ENCODE measurements at places on chromosomes 1 and 21.

DNA sequence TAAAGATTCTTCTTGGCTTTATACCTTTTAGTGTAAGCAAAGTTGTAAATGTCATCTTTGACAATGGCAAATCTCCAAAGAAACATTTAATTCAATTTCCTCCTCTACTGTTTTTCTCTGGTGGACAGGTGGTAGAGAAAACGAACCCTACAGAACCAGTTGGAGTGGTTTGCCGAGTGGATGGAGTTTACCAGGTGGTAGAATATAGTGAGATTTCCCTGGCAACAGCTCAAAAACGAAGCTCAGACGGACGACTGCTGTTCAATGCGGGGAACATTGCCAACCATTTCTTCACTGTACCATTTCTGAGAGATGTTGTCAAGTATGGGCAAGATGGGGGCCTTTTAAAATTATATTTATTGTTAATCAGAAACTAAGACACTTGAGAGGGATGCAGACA lies 25.8 kb downstream of the UAP1 start:
- no peak for DNase-seq

DNA sequence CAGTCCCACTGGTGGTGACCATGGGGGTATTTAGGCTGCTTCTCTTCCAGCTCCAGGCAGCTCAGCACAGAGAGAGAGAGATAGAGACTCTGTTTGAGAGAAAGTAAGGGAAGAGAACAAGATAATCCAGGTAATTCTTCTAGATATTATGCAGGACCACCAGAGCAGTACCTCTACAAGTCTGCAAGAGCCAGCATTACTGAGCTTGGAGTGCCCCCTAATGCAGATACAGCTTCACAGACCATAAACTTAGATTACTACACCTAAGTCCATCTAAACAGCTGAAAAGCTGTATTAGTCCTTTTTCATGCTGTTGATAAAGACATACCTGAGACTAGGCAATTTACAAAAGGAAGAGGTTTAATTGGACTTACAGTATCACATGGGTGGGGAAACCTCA lies 570.3 kb downstream of the LRRIQ3 start:
- DNase-seq, result no peak

- no peak for DNase-seq
Observed at GRCh38 chr1:198423673-198424072, 116.8 kb downstream of the ATP6V1G3 start.

DNA sequence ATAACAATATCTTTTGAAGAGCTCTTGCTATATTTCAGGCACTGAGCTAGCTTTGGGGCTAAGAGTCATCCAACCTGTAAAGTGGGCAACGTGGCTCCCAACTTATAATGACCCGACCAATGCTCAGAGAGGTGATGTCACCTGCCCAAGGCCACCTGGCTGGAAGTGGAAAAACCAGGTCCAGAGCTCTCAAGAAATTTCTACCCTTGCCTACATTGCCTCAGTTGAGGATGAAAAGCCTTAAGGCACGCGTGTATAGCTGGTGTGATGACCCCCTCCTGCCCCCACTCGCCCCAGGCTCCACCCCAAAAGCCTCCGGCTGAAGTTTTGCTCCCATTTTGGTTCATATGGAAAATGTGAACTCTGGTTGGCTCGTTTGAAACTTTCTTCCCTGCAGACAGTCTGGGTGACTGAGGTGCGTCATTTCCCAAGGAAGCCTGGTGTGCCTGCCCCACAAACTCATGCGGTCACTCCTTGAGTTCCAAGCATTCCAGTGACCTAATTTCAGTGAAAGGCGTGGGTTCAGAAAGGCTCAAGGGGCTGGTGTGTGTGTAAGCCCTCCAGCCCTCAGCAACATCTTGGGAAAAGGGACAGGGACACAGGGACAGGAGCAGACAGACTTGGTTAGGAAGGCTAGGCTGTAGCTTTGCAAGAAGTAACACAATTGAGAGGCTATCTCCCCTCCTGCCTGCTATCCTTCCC lies 20.5 kb downstream of the HTR1D start:
- DNase-seq, result no peak

DNA sequence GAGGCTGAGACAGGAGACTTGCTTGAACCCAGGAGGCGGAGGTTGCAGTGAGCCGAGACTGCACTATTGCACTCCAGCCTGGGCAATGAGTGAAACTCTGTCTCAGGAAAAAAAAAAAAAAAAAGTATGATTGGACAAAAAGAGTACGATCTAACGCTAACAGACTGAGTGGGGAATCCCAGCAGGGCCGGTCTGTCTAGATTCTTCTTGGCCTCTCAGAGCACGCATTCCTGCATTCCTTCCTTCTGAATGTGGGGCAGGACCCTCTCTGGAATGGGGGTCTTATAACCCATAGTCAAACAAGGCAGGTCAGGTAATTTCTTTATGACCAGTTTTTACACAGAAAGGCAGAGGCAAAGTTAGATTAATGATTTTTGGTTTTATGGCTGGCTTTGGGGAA lies 92.0 kb upstream of the PPM1J start:
- DNase-seq, result no peak

GRCh38 chr21:40080385-40080784 lies 213.1 kb downstream of the PCP4 start:
- DNase-seq, result no peak

- no peak for DNase-seq
Observed at GRCh38 chr1:15961492-15961891, 14.4 kb downstream of the ZBTB17 start.

DNA sequence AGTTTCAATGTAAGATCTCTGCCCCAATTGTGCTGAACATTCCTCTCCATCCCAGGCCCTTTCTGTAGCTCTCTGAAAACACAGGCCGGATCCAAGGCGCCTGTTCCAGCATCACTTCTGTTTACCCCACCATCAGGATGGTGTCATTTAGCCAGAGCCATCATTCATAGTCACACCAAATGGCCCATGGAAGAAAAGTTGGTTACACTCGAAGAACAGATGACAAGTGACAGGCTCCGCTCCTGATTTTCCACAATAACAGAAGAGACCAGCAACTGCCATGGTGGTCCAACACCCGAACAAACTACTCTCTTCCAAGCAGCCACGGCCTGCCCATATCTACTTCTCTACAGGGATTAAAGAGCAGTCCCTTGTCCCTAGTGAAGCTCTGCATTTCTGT lies 59.9 kb upstream of the PROX1 start:
- no peak for DNase-seq

- no peak for DNase-seq
Observed at GRCh38 chr1:167832693-167833092, 81.2 kb downstream of the ADCY10 start.

DNA sequence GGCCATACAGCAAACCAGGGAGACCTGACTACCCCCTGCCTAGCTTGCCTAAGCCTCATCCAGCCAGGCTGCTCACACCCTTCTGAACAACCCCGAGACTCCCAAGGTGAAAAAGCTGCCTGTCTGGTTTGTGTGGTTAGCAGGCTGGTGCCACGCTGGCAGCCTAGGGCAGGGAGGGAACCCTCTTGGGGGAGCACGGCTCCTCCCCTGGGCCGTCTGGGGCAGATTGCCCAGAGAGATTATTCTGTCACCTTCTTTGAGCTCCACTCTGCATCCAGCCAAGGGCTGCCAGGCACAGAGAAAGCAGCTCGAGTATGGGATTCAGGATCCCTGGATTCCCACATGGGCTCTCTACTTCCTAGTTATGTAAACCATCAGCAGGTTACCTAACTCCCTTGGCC lies 27.5 kb upstream of the TCEA3 start:
- DNase-seq, result no peak

- DNase-seq, result no peak
Observed at GRCh38 chr1:169098380-169098779, 8.1 kb upstream of the ATP1B1 start.

- no peak for DNase-seq
Observed at GRCh38 chr1:116107371-116107770, 3.8 kb upstream of the MAB21L3 start.

DNA sequence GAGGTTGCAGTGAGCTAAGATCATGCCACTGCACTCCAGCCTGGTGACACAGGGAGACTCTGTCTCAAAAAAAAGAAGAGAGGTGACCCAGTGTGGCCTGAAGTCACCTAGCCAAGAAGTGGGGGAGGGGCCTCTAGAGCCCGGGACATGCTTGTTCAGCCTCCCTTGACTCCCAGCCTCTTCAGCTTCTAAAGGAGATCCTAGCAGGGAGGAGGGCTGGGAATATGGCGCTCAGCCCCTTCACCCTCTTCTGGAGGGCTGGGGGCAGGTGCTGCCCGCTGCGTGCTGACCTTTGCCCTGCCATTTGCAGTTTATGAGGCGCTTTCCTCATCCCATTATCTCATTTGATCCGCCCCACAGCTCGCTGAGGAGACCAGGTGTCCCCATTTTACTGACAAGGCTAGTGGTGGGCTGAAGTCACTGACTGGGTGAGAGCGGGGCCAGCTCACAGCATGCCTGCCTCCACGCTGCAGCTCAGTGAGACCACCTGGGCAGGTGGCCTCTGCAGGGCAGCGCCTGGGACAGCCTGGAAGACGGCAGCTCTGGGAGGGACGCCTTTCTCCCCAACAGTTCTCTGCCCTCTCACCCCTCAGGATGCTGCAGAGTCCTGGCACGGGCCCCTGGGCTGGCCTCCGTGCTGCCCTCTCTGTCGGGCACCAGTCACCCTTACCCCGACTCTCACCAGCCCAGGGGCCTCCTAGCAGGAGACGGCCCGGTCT lies 7.5 kb downstream of the ELF3 start:
- no peak for DNase-seq

DNA sequence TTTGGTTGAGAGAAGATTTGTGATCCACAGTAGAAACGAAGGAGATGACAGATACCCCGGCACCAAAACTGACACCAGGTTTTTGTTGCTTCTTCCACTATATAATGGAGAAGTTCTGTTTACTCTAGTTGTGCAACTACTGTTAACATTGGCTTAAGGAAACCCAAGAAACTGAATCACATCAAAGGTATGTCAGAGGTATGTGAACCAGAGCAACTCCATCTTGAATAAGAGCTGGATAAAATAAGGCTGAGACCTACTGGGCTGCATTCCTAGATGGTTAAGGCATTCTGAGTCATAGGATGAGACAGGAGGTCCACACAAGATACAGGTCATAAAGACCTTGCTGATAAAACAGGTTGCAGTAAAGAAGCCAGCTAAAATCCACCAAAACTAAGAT lies 173.7 kb upstream of the CAMK1G start:
- DNase-seq, result no peak

DNA sequence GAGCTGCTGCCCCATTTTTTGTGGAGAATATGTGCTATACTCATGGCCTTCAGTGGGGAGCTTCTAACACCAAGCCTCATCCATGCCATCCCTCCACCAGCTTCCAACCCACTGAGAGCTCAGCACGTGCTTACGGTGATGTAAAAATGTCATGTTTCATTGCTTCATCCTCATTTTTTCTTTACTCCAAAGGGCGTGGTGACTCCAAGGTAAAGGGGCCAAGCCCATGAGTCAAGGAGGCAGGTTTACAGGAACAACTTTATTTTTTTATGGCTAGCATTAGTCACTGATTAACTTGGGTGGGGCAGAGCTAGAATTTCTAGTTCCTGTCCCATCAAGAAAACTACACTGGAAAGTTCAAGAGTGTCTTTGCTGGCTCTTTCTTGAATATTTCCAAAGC lies at the start of gene C1orf226:
C1orf226 (plus strand) TSS at position 346 of the 400 bp plus-strand sequence. CDS start 174 bp downstream, outside the sequence.
- DNase-seq, result no peak

- no peak for DNase-seq
Observed at GRCh38 chr1:181508486-181509165, 25.3 kb downstream of the CACNA1E start.

DNA sequence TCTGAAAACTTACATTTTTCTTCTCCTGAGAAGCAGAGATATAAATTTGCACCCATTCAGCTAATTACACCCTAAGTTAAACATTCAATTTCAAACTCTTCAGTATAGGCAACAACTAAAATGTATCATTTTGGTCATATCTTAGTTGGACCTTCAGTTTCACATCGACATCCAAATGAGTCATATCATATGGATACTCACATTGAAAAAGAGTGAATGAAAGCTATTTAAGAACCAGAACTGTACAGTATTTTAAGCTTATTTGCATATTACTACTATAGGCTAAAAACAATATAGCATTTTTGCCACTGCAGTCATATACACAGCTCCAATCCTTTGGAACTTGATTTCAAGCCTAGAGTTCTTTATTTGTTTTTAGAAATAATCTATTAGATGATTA lies 33.6 kb downstream of the USP25 start:
- DNase-seq, result no peak

DNA sequence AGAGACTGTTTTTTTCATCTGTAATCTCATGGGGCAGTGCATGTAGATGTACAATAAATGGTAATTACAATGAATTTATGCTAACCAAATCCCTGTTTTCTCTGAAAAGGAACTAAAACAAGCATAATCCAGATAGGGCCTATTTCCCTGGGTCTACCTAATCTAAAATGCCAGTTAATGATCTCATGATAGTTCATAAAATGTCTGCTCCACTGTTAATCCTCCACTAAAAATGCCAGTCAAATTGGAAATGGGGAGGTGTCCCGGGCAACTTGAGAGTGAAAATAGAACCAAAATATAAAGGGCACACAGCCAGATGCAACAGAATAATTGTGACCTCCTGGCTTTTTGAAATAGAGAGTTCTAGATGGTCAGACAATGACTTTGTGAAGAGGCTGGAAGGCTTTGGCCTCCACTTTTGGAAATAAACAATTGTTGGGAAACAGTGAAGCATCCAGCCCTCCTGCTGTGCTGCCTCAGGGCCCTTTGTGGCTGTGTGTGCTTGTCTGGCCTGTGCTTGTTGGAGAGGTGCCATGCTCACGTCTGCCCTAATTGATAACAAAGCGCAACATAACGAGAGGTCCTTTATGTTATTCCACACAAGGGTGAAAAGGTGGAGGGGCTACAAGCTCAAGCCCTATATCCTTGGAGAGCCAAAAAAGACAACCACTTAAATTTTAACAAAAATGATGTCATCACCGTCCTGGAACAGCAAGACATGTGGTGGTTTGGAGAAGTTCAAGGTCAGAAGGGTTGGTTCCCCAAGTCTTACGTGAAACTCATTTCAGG lies 97.7 kb downstream of the ATP5PO start:
- no peak for DNase-seq

GRCh38 chr1:176206006-176206960 lies 803 bp downstream of the COP1 start:
- peak; percentile 13 for DNase-seq

DNA sequence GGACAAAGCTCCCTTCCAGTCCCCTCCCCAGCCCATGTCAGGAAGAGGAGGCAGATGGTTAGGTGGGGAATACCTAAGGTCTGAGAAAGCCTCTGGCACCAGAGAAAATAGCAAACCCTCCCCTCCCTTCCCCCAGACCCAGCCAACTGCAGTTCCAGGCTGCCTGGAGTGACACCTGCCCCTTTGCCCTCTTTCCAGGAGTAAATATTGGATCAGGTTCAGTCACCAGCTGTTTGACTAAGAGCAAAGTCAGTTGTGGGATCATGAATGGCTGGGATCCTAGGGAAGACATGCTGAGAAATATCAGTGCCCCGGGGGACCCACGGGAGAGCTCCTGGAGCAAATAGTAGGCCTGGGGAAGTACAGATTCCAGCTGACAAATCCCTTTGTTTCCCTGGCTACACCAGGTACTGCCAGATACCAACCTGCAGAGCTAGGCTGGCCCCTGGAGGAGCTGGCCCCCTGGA lies 12.2 kb upstream of the CDK18 start:
- DNase-seq, result no peak

DNA sequence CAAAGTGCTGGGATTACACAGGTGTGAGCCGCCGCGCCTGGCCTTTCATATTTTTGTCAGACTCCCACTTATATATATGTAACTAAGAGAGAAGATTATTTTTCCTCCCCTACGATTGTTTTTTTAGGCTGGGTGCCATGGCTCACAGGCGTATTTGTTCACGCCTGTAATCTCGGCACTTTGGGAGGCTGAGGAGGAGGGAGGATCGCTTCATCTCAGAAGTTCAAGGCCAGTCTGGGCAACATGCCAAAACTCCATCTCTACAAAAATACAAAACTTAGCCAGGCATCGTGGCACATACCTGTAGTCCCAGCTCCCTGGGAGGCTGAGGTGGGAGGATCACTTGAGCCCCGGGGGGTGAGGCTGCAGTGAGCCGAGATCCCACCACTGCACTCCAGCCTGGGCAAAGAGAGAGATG lies 23.9 kb upstream of the ITLN2 start:
- no peak for DNase-seq
